ENCODE measurements at places on chromosomes 6 and 20.
A peak's percentile ranks its signal among the peaks of the same experiment; 100 is the strongest.

GRCh38 chr6:43770372-43771209 lies 580 bp downstream of the VEGFA start:
- no peak for DNase-seq

DNA sequence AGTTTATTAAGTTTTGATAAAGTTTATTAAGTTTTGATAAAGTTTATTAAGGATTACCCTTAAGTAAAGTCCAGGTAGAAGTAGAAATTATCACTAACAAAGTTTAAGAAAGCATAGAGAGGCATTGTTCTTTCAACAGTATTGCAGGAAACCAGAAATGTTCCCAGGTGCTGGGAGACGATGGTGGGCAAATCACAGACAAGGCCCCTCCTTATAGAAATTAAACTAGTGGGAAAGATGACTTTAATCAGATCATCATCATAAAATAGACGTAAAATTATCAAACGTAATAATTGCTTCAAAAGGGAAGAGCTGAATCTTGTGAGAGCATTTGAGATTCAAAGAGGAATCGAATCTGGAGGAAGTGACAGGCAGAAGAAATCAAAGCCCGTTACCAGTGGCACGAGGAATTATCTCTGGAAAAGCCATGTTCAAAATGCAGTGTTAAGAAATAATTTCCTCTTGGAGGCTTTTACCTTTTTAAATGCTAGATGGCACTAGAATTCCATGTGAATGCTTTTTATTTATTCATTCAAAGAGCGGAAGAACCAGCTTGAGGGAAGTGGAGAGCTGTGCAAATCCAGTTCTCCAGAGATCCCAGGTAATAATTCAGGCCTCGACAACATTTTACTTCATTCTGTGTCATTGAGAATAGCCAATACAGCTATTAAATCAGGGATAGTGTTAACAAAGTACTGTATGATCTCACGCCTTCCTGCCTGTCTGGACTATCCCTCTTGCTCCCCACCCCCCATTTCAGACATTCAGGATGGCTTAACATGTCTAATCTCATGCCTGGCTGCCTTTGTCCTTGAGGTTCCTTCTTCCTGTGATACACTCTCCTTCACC lies 1.0 kb upstream of the APMAP start:
- DNase-seq = no peak

GRCh38 chr6:50762798-50763197 lies 49.5 kb downstream of the TFAP2D start:
- no peak for DNase-seq

GRCh38 chr20:64268174-64268573 lies 12.6 kb downstream of the PCMTD2 start:
- no peak for DNase-seq

DNA sequence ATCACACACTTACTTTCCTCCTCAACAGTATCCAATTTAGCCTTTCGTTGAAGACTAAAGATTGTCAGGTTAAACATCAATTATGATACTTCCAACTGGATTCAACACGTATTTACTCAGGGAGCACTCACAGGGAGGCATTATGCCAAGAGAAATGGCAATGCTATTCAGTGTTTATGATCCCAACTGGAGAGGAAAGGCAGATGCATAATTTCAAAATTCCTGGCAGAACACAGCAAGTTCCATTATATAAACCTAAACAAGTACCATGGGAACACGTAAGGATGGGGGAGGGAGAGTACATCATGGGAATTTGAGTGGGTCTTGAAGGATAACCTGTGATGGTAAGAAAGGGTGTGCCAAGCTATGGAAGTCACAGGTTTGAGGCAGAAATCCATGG lies 112.7 kb downstream of the ISM1 start:
- no peak for DNase-seq

GRCh38 chr20:35023624-35024023 lies 68.0 kb downstream of the MYH7B start:
- DNase-seq = no peak

DNA sequence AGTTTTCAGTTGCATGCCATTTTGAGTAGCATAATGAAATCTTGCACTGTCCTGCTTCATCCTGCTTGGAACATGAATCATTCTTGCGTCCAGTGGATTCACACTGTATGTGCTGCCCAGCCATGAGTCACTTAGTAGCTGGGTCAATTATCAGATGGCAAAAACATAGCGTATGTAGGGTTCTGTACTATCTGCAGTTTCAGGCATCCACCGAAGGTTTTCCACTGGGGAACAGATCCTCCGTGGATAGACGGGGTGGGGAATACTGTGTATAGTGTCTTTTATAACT lies 61.4 kb downstream of the IL22RA2 start:
- no peak for DNase-seq

DNA sequence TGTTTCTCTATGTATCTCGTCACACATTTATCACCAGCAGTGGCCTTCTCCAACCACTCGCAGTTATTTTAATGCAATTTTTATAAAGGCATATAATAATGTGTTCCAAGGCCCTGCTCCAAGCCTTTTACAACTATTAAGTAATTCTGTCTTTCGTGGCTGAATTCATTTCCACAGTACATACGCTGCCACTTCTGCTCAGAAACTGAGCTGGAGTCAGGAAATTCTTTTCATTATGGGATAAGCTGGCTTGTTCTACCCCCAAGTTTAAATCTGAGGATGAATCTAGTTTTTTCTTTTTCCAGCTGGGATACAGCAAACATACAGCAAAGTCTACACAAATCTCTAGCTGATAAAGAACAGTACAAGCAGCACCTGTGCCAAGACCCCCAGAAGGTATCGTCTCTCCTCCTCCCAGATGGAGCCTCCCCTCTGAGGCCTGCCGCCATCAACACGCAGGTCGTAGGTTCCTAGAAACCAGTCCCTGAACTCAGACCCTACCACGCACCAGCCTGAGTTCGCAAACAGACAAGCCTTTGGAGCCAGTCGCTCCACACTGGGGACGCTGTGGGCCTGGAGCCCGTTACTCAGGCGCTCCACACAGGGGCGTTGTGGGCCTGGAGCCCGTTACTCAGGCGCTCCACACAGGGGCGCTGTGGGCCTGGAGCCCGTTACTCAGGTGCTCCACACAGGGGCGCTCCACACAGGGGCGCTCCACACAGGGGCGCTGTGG lies 263.5 kb downstream of the THBS2 start:
- no peak for DNase-seq

GRCh38 chr6:151051164-151051563 lies 185.7 kb downstream of the MTHFD1L start:
- DNase-seq = no peak

- DNase-seq = no peak
Measured at GRCh38 chr6:164107297-164107995, 692.9 kb downstream of the QKI start.

DNA sequence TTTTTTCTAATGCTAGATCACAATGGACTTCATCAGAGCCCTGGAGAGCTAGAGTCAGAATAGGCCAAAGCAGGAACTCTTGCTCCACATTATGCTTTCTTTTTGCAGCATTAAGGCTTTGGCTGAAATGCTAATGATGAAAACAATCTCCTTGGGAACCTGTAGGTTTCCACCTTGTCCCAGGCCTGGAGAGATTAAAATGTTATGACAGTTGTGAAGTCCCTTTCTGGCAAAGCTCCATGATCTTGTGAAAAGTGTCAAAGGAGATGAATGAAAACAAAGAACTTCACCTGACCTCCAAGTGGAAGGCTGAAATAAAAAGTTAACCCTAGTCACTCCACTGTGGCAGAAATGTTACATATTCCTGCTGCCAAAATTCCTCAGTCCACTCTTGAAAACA lies 64.0 kb upstream of the LRRC1 start:
- DNase-seq = no peak

GRCh38 chr20:56316051-56316450 lies 42.7 kb upstream of the FAM210B start:
- no peak for DNase-seq

GRCh38 chr6:166156942-166157341 lies 10.7 kb downstream of the TBXT start:
- DNase-seq = no peak

DNA sequence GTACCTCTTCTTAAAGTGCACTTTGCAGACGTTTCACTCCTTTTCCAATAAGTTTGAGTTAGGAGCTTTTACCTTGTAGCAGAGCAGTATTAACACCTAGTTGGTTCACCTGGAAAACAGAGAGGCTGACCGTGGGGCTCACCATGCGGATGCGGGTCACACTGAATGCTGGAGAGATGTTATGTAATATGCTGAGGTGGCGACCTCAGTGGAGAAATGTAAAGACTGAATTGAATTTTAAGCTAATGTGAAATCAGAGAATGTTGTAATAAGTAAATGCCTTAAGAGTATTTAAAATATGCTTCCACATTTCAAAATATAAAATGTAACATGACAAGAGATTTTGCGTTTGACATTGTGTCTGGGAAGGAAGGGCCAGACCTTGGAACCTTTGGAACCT lies 9.9 kb upstream of the EFCAB8 start:
- no peak for DNase-seq

DNA sequence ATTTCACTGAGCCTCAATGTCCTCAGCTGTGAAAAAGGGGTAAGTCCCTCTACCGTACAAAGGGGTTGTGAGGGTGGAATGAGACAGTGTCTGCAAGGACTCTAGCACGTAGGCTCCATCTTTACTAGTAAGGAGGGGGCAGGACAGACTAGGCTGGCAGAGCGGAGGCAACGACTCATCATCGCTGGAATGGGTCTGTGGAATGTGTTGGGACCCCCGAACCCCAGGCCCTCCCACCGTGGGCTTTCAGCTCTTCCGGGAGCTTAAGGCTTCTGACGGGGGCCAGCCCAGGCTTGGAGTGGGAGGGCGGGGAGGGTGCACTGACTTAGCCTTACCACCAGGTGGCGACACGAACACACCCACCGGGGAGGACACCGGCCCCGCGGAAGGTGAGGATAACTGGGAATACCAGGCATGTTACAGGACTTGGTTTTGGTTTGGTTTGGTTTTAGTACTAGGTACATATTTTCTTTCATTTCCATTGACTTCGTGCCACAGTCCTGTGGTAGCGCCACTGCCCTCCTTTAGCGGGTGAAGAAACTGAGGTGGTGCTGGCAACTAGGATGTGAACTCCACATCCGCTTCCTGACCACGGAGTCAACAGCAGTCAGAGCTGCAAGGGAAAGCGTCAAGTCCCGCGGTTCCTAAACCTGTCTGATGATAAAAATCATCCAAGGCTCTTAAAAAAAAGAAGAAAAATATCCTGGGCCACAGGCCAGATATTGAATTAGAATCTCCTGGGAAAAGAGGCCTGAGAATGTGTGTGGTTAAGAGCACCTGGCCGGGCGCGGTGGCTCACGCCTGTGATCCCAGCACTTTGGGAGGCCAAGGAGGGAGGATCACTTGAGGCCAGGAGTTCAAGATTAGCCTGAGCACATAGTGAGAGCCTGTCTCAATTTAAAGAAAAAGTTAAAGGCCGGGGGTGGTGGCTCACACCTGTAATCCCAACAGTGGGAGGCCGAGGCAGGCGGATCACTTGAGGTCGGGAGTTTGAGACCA lies 10.3 kb upstream of the TULP1 start:
- peak; percentile 73 for DNase-seq

DNA sequence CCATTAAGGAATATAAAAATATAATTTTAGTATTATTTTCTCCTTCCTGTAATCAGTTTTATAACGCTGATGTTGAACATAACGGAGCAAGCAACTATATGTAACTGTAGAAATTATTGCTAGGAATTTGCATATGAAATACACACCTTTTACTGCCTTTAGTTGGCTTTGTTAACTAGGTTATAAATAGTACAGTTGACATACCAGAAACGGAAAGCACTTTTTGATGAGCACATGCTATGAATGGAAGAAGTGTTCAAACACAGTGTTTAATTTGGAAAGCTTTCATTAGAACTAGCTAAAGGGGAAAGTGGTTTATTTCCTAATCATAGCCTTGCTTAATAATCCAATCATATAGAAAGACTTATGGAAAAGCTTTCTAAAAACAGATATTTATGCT lies 25.3 kb upstream of the BEND3 start:
- no peak for DNase-seq

DNA sequence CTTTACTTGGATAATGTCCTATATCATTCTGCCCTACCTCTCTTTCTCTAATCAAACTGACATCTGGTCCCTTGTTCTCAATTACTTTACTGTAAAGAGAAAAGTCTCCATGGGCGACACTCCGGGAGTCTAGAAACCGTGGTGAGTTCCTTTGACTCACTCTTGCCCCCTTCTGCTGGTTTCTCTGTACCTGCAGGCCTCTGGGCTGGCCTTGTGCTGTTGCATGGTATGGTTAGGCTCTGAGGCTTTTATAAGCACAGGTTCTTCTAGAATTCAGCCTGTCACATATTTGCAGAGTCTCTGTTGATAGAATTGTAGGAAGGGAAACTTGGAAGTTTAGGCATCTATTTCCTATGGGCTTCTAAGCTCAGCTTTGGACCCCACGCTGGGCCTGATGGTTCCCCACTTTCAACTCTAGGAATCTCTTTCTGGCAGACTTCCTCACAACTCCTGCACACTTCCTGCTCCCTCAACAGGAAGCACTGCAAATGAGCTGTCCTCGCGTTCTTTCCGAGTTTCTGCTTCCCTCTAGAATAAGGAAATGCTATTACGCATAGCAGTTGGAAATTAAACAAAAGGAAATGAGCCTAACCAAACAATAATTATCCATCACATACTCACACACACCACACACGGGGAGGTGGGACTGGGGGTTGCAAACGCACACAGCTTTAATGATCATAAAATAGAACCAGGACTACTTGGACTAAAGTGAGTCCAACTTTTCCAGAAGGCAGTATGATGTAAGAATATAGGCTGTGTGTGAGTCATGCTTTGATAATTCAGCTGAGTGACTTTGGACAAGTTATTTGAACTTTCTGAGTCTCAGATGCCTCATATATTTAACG lies 683.3 kb downstream of the QKI start:
- no peak for DNase-seq

DNA sequence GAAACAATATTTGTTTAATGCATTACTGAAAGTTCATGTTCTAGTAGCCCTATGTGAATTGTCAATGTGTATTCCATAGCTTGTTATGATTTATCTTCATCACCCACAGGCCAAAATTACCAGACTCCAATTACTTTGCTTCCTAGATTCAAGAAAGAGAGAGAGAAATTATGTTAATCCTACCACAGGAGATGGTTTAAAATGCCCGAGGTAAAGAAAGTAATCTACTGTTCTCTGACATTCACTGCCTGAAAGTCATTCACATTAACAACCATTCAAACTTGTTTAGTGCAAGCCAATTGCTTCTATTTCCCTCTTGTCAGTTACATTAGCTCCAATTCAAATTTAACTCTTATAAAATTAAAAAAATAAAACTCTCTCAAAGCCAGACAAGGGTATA lies 260.4 kb upstream of the THEMIS start:
- no peak for DNase-seq

GRCh38 chr20:19807191-19807945 lies 49.3 kb downstream of the RIN2 start:
- DNase-seq = no peak

DNA sequence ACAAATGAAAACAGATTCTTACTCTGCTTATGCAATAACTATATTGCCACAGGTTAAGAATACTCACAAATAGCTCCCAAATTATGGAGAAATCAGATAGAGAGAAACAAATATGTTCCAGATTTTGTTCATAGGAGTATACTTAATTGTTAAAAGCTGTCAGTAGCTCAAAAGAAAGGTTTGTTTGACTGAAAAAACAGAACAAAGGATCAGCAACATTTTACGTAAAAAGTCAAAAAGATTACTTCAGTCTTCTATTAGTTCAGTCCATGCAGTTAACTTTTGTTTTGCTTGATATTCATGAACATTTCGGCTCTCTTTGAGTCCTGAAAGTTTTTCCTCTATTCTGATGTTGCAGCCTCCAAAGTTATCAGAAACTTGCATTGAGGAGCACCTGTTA lies 13.4 kb upstream of the NANP start:
- no peak for DNase-seq
